ENCODE measurements at places on chromosomes 3 and 15.

- no peak for DNase-seq
Measured at GRCh38 chr3:130834476-130834875, 59.4 kb upstream of the ATP2C1 start.

GRCh38 chr15:94670438-94671034 is 439.2 kb downstream of the MCTP2 start:
- no peak for DNase-seq

GRCh38 chr3:148971401-148972163 is 19.8 kb upstream of the GYG1 start:
- no peak for DNase-seq

DNA sequence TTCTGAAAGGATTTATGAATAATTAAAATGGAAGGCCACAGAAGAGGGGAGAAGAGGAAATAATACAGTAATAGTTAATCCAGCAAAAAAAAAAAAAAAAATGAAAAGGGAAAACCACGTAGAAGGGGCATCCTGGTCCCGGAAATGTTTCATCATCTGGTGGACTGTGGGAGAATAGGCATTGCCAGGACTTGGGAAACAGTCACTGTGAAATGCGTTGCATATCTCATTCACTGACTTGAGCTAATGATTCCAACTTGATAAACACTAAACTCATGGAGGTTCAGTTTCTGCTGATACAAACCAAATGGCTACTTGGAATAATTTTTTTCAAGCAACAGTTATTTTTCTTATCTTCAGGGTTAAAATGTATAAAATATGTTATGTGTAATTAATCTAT is 3.2 kb downstream of the XCR1 start:
- no peak for DNase-seq

DNA sequence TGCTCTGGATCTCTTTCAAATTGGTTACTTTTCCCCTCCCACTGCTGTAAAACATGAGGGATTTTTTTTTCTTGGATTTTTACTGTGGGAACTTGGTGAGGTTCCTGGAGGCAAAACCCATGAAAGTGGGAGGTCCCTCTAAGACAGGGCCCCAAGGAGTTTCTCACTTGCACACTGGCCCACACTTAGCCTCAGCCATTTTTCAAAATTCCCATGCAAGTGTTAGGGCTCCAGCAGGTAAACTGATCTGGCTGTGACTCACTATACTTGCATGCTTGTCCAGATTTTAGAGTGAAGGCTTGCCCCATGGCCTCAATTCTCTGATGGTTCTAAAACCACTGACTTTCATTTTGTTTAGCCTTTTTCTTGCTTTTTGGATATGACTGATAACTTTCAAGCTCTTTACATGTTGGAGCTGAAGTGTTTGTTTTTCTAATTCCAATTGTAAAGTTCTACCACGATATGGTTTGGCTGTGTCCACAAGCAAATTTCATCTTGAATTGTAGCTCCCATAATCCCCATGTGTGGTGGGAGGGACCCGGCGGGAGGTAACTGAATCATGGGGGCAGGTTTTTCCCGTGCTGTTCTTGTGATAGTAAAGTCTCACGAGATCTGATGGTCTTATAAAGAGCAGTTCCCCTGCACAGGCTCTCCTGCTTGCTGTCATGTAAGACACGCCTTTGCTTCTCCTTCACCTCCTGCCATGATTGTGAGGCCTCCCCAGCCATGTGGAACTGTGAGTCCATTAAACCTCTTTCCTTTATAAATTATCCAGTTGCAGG is 37.7 kb downstream of the MCCC1 start:
- no peak for DNase-seq

DNA sequence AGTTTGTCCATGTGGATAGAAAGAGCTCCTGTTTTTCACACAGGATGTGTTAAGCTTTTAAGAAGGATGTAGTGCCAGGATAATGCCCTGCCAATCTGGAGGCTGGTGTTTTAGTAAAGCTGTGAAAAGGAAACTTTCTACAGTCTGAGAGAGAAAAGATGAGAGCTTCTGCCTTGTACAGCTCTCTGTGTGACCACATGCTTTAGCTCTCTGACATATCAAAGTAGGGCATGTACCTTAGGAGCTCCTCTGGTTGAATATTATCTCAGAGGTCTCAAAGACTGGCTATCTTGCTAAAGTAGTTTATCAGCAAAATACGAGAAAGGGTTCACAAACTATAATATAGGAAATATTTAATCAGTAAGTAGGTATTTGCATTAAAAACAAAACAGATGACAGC is 30.4 kb downstream of the CDIN1 start:
- DNase-seq, result no peak

DNA sequence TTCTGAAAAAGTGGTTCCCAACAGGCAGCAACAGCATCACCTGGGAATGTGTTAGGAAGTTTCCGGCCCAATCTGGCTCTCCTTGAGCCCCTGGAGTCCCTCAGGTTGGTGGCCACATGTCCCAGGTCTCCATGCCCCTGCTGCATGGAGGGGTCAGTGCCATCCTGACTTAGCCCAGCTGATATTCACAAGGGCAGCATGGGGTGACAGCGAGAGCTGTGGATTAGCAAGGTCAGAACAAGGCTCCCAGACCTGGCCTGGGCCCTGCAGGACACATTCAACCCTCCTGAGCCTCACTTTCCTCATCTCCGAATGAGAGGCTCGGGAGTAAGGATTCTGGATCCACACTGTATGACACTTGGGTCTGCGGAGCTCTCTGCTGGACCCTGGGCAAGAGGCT is 243.8 kb upstream of the TLE3 start:
- no peak for DNase-seq

GRCh38 chr15:74326746-74327145 is 40.7 kb downstream of the CYP11A1 start:
- no peak for DNase-seq

- DNase-seq, result peak; percentile 26
Measured at GRCh38 chr3:121431726-121432517, 113.9 kb downstream of the POLQ start.

GRCh38 chr3:69249001-69249400 is 126.6 kb upstream of the LMOD3 start:
- no peak for DNase-seq

DNA sequence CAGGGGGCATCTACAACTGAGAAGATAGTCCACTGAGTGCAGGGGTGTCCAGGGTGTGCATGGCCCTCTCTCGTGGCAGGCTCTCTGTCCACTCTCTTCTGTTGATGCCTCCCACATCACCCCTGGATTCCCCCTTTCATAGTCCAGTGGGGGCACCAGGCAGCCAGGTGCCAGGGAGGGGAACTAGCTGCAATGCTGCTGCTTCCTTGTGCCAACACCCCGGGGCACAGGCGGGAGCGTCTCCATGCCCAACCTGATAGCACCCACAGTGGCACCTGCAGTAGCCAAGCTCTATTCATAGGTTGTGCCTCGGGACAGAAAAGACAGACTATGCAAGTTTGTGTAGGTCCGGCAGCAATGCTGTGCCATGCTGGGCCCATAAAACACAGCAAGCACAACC is 11.7 kb downstream of the DUOX2 start:
- no peak for DNase-seq

GRCh38 chr3:106620646-106621045 is 751.8 kb upstream of the CBLB start:
- no peak for DNase-seq

DNA sequence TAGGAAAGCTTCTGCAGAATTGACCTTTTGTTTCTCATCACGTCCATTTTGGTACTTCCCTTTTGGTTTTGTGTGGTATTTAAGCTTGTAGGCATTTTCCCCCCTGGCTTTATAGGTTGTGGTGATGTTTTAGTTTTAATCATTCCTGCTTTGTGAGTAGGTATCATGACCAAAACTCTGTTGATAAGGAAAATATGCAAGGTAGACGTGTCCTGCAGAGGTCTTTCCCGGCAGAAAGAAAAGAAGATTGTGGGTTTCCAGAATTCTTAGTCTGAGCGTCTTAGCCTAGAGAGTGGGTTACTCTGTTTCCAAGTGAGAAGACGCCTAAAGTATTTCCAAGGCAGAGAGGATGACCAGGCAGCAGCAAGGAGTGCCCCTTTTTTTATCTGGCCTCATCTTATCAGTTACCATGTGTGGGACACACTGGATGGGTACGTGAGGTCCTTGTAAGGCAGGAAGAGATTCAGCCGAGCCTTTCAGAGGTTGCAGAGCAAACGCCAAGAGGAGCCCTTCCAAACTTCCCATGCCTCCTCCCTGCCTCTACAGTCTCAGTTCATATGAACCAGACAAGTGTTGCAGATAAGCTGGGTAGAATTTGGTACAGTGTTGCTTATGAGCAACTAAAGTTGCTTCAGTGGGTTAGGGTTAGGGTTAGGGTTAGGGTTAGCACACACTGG is 58.8 kb downstream of the ARNT2 start:
- no peak for DNase-seq

GRCh38 chr3:23189187-23189586 is 13.9 kb upstream of the UBE2E2 start:
- DNase-seq, result no peak

GRCh38 chr15:70142072-70142321 is 44.3 kb upstream of the TLE3 start:
- DNase-seq, result no peak

DNA sequence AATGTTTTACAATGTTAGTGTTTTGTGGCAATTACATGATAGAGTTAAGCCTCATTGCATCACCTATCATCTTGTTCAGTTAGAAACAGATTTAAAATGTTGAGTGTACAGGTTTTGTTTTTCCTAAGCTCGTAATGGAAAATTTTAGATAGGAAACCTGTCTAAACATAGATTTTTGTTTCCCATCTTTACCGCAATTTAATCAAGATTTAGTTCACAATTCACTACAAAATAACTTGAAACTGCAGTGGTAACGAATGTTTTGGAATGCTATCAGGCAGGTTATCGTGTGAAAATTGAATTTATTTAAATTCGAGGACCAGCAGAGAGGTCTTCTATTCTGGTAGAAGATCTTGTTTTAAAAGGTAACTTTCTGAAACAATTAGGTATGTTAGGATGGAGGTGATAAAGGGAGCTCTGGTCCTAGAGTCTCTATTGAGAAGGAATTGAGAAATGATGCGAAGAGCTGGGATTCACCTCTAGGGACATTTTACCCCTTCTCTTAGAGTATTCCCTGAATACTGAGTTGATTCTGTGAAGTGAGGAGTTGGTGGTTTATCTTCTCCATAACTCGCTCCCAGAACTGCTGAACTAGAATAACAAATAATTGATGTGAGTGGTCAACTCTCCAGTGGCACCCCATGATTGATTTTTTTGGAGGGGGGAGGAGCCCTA is 1.4 kb downstream of the DOCK3 start:
- no peak for DNase-seq

DNA sequence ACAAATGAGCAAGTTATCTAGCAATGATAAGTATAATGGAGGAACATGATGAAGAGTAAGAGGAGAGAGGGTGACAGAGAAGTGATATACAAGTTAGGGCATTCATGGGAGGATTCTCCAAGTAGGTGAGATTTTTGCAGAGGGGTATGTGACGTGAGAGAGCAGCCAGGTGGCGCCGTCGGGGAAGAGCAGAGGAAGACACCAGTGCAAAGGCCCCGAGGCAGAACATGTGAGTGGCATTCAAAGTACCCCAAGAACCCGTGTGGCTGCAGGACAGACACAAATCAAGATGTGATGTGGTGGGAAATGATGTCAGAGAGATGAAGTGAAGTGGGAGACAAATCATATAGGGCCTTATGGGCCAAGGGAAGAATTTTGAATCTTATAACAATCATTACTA is 81.8 kb upstream of the GRM7 start:
- DNase-seq, result no peak

DNA sequence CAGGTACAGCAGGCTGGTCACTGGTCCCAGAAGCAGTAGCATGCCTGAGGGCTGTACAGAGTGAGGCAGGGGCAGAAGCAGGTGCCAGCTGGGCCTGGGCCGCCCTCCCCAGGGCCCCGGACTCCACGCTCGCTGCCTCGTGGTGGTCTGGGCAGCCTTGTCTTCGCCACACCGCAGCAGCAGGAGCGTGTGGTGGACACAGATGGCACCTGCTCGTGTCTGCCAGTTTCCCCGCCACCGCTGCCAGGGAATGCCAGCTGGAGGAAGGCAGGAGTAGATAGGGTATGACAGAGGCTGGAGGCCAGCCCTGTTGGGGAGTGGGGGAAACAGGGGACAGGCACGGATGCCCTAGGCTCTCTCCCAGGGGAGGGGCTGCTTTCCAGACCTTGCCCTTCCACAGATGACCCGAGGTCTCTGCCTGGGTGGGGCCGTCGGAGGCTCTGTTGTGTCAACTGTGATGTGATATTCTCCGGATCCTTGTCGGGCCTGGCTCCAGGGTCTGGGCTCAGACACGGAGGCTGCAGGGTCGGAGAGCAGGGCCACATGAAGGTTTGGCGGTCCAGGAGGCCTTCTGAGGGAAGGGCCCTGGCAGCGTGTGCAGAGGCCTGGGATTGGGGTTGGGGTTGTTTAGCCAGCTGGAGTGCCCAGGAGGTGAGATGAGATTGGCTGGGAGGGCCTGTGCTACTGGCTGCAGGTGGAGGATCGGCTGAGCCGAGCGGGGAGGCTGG is 33.6 kb downstream of the GOLGA6L10 start:
- no peak for DNase-seq

DNA sequence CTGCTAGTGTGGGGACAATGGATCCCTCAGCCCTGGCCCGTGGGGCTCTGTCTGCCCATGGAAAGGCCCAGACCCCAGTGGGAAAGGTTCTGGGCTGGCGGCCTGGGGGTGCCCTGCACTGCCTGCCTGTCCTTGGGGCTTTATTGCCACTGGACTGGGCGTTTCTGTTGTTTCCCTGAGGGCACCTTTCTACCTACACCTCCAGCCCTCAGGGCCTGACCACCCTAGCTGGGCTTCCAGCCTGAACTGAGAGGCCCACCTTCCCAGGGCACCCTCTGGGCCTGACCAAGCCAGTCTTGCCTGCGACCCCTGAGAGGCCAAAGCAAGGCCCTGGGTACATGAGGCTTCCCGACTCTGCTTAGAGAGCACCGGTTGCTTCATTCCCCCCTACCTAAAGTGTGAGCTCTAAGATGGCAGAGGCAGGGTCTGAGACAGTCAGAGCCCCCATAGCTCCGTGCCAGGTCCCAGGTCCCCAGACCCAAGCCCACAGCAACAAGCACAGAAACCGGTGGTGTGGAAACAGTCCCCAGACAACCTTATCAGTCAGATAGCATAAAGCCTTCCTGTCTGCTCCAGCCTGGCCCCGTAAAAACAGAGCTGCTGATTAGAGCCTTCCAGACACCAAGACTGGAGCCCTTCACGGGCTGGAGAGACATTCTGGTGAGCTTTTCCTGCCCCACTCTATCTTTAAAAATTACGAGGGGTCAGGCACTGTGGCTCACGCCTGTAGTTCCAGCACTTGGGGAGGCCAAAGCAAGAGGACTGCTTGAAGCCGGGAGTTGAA is 102.8 kb downstream of the CHSY1 start:
- no peak for DNase-seq

GRCh38 chr3:184525337-184526087 is 36.1 kb upstream of the EPHB3 start:
- peak; percentile 44 for DNase-seq

Data from DMS153 (cell line).